ENCODE measurements at places on chromosomes 13 and 19.

DNA sequence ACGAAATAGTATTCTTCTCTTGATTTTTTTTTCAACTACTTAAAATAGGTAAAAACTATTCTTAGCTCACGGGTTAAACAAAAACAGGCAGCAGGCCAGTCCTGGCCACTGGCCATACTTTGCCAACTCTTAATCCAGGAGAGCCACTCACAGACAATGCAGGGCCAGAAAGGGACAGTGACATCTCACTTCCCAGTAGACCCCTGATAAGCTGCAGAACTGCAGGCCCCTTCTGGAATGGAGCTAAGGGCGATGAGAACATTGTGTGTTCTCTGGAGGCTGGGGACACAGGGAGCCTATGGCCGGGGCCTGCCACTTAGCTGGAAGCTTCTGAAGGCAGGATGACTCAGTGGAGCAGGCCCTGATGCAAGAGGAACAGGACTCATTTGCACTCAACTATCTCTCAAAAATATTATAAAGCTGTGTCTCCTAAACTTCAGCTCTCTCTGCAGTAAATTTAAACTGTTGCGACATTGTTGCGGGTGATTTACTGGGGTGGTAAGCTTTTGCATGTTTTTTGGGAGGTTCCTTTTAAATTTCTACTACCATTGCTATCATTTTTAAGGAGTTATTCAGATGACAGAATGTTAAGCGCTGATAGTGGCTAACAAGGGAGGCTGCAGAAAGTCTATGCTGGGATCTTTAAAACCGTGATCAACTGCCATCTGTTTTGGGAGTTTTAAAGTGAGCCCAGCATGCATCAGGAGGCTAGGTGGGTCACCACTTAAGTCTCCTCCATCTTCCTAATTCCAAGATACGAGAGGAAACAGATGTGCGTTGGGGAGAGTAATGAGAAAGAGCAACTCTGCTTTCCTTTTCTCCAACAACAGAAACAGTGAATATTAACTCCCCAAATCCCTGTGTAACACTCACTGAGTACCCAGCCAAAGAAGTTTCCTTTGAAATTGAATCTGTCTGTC lies 33.2 kb upstream of the KATNAL1 start:
- no peak for DNase-seq

DNA sequence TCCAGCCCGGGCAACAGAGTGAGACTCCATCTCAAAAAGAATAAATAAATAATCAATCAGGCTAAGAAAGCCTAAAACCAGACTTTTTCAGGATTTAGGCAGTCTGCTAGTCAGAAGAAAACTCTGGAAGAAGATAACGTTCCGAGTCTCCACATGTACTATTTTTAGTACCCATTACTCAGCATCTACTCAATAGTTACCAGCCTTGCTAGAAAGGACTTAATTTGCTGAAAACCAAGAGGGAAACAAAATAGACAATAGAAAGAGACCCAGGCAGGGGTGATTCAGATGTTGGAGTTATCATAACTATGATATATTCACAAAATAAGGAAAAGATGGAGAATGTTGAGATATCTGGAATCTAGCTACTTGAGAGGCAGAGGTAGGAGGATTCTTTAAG lies 3.6 kb upstream of the LIN7B start:
- DNase-seq = no peak

DNA sequence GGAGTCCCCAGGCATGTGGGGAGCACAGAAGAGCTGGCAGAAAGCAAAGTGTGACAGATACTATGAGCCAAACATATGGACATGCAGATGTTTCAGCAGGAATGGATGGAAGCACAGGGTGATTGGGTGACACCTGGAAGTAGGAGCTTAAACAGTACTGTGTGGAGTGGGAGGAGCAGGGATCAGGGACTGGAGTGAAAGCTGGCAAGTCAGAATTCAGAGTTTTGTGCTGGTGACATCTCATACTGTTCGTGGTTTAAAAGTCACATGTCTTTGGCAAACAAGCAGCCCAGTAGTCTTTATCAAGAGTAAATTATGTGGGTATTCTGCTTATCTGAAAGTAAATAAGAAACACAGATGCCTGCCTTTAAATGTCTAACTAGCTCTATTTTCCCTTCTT lies 408.2 kb downstream of the COG6 start:
- no peak for DNase-seq

- DNase-seq = no peak
Measured at GRCh38 chr13:75494491-75494890, 12.5 kb upstream of the TBC1D4 start.

GRCh38 chr19:53172889-53173288 lies 14.0 kb upstream of the ZNF347 start:
- DNase-seq = no peak

GRCh38 chr13:99655351-99656091 lies 154.2 kb downstream of the TM9SF2 start:
- DNase-seq = no peak

DNA sequence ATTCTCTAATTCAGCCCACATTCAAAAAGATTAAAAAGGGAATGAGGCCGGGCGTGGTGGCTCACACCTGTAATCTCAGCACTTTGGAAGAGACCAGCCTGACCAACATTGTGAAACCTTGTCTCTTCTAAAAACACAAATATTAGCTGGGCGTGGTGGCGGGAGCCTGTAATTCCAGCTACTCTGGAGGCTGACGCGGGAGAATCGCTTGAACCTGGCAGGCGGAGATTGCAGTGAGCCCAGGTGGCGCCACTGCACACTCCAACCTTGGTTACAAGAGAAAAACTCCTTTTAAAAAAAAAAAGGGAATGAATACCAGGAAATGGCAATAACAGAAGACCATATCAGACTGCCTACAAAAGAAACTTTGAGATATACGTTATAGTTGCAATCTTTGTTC lies 1244.5 kb downstream of the PCDH9 start:
- no peak for DNase-seq

DNA sequence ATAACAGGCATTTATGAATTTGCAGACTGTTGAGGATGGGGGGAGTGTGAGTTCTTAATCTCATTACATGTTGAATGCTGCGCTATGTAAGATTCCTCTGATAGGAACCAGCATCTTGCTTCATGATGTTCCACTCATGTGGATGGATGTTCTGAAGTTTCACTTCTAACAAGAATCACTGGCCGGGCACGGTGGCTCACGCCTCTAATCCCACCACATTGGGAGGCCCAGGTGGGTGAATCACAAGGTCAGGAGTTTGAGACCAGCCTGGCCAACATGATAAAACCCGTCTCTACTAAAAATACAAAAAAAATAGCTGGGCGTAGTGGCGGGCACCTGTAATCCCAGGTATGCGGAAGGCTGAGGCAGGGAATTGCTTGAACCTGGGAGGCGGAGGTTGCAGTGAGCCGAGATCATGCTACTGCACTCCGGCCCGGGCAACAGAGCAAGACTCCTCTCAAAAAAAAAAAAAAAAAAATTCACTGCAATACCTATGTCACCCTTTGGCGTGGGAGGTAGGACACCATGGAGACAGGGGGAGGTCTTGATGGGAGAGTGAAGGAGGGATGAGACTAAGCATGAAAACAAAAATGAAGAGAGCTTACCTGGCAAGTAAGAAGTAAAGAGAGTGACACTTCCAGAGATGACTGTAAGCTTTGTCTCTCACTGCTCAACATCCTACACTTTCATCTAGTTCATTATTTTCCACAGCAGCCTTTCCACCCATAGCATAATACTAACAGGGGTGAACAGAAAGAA lies 133.0 kb downstream of the DCT start:
- DNase-seq = no peak

- no peak for DNase-seq
Measured at GRCh38 chr19:19329126-19329525, 8.5 kb downstream of the MAU2 start.

- no peak for DNase-seq
Measured at GRCh38 chr13:113906571-113906970, 42.7 kb upstream of the GAS6 start.

- DNase-seq = no peak
Measured at GRCh38 chr13:20708216-20708615, 4.7 kb downstream of the IL17D start.

DNA sequence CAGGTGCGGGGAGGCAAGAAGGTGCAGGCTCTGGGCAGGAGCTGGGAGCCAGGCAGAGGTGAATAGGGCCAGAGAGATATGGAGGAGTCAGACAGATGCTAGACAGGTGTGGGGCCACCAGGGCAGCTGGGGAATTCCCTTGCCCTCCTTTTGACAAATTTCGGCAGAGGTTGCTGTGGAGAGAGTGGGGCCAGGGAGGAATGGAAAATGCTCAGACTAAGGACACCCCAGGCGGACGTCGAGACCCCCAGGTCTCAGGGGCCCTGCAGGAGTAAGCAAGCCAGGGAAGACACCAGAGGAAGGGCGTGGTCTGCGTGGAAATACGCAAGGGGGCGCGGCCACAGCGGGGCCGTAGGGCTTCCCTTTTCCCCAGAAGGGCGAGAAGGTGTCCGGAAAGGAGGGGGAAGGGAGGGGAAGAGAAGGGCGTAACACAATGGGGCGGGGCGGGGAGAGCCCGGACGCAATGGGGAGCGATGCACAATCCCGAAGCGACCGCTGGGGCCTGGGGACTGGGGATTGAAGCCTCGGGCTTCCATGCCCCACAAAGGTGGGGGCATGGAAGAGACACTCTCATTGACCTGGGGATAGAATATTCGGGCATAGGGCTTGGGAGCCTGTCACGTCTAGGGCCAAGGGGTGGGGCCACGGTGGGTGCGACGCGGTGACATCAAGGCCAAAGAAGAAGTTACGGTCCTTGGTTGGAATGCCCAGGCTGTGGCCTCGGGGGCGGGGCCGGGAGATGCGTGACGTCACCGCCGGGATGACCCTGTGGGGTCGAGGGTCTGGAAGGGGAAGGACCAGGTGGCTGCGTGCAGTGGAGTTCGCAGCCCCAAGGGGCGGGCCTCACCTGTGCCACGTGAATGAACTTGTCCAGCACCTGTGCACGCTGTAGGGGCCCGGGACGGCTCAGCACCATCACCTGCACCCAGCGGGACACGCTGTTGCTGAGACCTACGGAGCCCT lies 8.2 kb downstream of the RASGRP4 start:
- DNase-seq = peak; percentile 75

- no peak for DNase-seq
Measured at GRCh38 chr19:29872224-29872731, 60.5 kb downstream of the CCNE1 start.

GRCh38 chr13:73870970-73871935 lies 263.0 kb downstream of the KLF12 start:
- no peak for DNase-seq

GRCh38 chr19:13996928-13997630 lies 9.0 kb downstream of the RFX1 start:
- DNase-seq = no peak

- peak; percentile 32 for DNase-seq
Measured at GRCh38 chr13:75760131-75761021, 124.2 kb downstream of the LMO7 start.

DNA sequence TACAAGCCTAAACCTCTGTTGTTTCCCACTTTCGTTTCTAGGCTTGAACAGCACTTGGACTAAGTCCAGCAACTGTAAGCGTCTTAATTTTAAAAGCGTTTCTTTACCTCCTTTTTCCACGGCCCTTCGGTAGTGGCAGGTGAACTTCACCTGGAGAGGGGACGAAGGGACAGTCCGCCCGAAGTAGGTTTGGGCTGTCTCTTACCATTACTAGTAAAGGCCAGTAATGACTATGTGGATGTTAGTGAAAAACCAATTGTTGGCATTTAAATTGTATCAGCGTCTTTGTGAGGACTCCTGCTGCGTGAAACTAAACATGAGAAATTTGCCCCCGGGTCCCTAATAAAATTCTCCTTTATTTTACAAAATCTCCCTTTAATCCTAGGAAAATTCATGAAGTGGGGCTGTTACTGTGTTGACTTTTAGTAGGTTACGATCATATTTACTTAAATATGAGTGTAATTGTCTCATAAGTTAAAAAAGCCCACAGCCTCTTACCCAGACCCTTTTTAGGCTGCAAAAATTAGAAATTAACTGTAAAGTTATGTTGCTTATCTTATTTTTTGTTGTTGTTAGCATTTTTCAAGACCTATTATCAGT lies 983 bp downstream of the ITM2B start:
- DNase-seq = no peak

- no peak for DNase-seq
Measured at GRCh38 chr13:49303533-49304252, 56.0 kb downstream of the CDADC1 start.

DNA sequence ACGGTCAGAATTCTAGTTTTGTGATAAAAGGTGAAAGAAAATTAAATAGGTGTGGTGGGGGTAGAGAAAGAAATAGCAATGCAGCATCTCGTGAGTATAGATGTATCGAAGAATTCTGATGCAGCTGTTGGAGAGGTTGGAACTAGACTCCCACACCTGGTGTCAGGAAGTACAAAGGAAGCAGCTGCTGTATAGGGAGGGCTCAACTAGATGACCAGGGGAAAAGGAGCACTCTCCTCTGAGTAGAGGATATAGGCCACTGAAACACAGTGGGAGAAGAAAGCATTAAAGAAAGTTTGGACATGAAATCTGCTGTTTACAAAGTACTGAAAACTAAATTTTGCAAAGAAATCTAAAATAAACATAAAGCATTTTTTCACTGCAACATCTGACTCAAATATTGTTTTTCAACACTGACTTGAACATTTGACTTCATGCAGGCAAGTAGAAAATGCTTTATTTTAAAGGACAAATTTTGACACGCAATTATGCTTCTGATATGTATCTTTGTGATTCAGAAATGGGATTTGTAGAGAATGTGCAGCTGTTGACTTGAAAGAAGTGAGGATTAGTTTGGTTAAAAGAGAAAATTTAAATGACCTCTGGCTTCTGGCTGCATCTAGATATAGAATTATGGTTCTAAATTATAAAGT lies 82.2 kb downstream of the MIPEP start:
- DNase-seq = no peak

- DNase-seq = no peak
Measured at GRCh38 chr13:95246292-95247082, 54.8 kb downstream of the ABCC4 start.

DNA sequence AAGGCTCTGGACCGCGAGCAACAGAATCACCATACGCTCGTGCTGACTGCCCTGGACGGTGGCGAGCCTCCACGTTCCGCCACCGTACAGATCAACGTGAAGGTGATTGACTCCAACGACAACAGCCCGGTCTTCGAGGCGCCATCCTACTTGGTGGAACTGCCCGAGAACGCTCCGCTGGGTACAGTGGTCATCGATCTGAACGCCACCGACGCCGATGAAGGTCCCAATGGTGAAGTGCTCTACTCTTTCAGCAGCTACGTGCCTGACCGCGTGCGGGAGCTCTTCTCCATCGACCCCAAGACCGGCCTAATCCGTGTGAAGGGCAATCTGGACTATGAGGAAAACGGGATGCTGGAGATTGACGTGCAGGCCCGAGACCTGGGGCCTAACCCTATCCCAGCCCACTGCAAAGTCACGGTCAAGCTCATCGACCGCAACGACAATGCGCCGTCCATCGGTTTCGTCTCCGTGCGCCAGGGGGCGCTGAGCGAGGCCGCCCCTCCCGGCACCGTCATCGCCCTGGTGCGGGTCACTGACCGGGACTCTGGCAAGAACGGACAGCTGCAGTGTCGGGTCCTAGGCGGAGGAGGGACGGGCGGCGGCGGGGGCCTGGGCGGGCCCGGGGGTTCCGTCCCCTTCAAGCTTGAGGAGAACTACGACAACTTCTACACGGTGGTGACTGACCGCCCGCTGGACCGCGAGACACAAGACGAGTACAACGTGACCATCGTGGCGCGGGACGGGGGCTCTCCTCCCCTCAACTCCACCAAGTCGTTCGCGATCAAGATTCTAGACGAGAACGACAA lies 1.8 kb downstream of the PCDH17 start:
- no peak for DNase-seq

GRCh38 chr19:49151267-49152118 lies 3.7 kb downstream of the HRC start:
- peak; percentile 51 for DNase-seq

Data from germinal center (tissue), 1 donor.